Stimulated activated naive B cell treated with anti-CD40 and anti-IgM and Interleukin-4, amounts not matched to agents 10 μg/mL and 1 μg/mL and 100 μg/mL, for 72 hours (primary cell): ENCODE measurements at places on chromosomes 2 and 18.

GRCh38 chr2:19362094-19362754, 3.8 kb upstream of the OSR1 start:
- H3K27ac ChIP-seq = peak overlapping the region; percentile 71
- no peak for DNase-seq
- peaks cover 44% of the 10 kb centered on the region for H3K27me3 ChIP-seq
- H3K4me1 ChIP-seq = peaks cover 53% of the 10 kb centered on the region
- no peaks in the 10 kb centered on the region for H3K36me3 ChIP-seq

GRCh38 chr18:79395761-79396404, at the start of gene NFATC1:
NFATC1 (plus strand) TSS chr18:79395930; CDS start chr18:79396225, 295 bp downstream.
- peaks cover 12% of the 10 kb centered on the region for H3K36me3 ChIP-seq
- peak within 1 kb of the TSS; percentile 96 for H3K27ac ChIP-seq
- H3K4me3 ChIP-seq = peak within 1 kb of the TSS; percentile 95
- H3K27me3 ChIP-seq = no peaks in the 10 kb centered on the region
- peak; percentile 81 for DNase-seq
- peaks cover 51% of the 10 kb centered on the region for H3K4me1 ChIP-seq

- DNase-seq = no peak
- no peaks in the 10 kb centered on the region for H3K36me3 ChIP-seq
- H3K4me3 ChIP-seq = no peak overlapping the region
- no peaks in the 10 kb centered on the region for H3K4me1 ChIP-seq
Measured at GRCh38 chr2:131572175-131572574, 44.5 kb downstream of the CCDC74A start.

GRCh38 chr2:182504903-182505302, 78.1 kb upstream of the PDE1A start:
- no peaks in the 10 kb centered on the region for H3K4me1 ChIP-seq
- H3K4me3 ChIP-seq = no peak overlapping the region
- H3K36me3 ChIP-seq = no peaks in the 10 kb centered on the region
- H3K27ac ChIP-seq = no peak overlapping the region

DNA sequence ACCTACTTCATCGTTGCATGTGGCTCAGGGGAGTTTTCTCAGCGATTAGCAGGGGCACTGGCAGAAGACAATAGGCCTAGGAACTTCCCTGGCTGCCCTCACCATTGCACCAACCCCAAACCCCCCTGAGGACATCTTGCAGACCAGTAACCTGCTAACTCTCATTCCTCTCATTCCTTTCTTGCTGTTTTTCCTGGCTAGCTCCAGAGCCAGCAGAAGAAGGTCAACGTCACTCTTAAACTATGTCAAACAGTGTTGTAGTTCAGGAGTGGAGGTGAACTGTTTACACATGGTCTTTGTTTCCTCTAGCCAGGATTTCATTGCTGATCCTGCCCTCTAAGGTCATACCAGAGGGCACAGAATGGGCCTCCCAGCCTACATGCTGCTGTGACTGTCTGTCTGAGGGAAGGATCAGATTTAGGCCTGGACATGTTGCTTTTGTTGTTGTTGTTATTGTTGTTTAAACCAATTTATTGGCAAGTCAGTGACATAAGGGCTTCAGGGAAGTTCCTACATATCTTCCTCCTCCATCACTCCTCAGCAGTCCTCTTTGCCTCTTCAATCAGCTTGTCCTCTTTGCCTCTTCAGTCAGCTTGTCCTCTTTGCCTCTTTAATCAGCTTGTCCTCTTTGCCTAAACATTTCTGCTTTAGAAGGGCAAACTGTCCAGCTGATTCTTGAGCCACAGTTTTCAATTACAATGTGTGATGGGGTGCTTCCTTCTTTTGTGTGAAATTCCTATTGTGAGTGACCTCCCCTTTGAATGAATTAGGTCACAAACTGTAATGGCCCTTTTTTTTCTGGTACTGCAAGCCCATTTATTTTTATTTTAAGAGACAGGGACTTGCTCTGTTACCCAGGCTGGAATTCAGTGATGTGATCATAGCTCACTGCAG, 471.9 kb upstream of the TNP1 start:
- no peak for DNase-seq
- peaks cover 38% of the 10 kb centered on the region for H3K27me3 ChIP-seq
- no peaks in the 10 kb centered on the region for H3K4me1 ChIP-seq
- H3K36me3 ChIP-seq = no peaks in the 10 kb centered on the region
- no peak overlapping the region for H3K27ac ChIP-seq

GRCh38 chr18:79588636-79589481, 90.7 kb upstream of the CTDP1 start:
- peaks cover 12% of the 10 kb centered on the region for H3K27me3 ChIP-seq
- no peak overlapping the region for H3K27ac ChIP-seq
- H3K4me1 ChIP-seq = peaks cover 6% of the 10 kb centered on the region
- DNase-seq = no peak
- no peak overlapping the region for H3K4me3 ChIP-seq

DNA sequence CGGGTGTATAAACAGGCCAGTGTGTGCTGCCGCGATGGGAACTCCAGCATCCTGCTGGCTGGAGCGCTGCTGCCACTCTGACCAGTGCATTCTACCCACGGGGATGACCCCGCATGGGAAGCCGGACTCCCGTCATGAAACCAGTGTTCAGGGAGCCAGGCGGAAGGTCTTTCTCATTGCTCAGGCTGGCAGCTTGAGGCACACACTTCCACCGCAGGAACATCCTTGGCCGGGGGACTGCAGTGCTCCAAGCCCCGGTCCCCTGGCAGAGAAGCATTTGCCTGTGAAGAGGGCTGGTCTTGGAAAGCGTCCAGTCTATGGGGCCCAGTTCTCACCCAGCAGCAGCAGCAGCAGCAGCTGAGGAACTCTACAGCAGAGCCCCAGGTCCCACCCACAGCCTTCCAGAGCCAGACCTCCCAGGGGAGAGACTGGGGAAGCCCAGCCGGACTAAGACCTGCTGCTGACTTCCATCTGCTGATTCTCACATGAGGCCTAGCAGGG, 235.9 kb downstream of the KLHL29 start:
- H3K4me3 ChIP-seq = no peak overlapping the region
- H3K36me3 ChIP-seq = no peaks in the 10 kb centered on the region
- peaks cover 18% of the 10 kb centered on the region for H3K27me3 ChIP-seq
- H3K4me1 ChIP-seq = no peaks in the 10 kb centered on the region

- H3K4me1 ChIP-seq = no peaks in the 10 kb centered on the region
- H3K27me3 ChIP-seq = no peaks in the 10 kb centered on the region
- no peaks in the 10 kb centered on the region for H3K36me3 ChIP-seq
- DNase-seq = no peak
Measured at GRCh38 chr2:18701981-18702380, 112.6 kb upstream of the NT5C1B start.

- H3K27me3 ChIP-seq = peaks cover 65% of the 10 kb centered on the region
- H3K27ac ChIP-seq = no peak overlapping the region
- no peaks in the 10 kb centered on the region for H3K36me3 ChIP-seq
- peaks cover 25% of the 10 kb centered on the region for H3K4me1 ChIP-seq
- no peak overlapping the region for H3K4me3 ChIP-seq
Measured at GRCh38 chr2:120344214-120344975, 1.5 kb upstream of the INHBB start.

DNA sequence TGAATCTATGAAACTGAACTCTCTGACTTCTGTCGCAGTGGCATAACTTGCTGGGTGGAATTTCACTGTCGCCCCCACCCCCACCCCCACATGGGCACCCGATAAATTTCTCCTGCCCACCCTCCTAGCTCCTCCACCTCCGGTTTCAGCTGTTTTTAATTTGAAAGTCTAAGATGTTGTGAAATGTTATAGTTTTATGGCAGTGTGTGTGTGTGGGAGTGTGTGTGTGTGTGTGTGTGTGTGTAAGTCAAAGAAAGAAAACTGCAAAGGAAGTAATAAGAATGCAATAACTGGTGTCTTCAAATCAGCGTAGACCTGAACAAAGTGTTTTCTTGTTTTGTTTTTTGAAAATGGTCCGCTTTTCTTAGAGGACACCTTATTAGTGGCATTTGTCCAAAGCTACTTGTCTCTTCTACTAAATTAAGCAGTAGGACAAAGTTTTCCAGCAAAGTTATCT, 388 bp downstream of the DTNA start:
- no peaks in the 10 kb centered on the region for H3K36me3 ChIP-seq
- no peak overlapping the region for H3K27ac ChIP-seq
- no peaks in the 10 kb centered on the region for H3K4me1 ChIP-seq
- no peaks in the 10 kb centered on the region for H3K27me3 ChIP-seq

DNA sequence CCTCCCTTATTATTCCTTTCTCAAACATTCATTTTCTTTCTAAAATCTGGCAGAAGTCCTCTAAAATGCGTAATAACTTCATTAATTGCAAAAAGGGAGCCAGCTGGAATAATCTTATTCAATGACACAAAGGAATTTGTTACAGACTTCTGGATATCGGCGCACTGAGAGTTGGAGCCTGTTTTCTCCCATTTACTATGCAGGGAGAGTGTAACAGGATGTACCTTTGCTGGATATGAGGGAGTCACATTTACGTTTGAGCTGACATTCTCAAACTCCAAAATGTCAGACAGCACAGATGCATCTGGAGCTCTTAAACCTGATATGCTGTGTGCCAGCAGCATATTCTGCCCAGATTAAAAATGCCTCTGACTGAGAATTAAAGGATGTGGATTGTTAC, 275.3 kb downstream of the TMX3 start:
- H3K27me3 ChIP-seq = no peaks in the 10 kb centered on the region
- no peak overlapping the region for H3K27ac ChIP-seq
- H3K4me3 ChIP-seq = no peak overlapping the region

GRCh38 chr2:202035941-202036372, 2.3 kb downstream of the FZD7 start:
- no peak overlapping the region for H3K27ac ChIP-seq
- peaks cover 44% of the 10 kb centered on the region for H3K27me3 ChIP-seq
- no peak for DNase-seq
- H3K4me1 ChIP-seq = peaks cover 14% of the 10 kb centered on the region
- H3K4me3 ChIP-seq = no peak overlapping the region

GRCh38 chr18:55665506-55665905, 77.5 kb upstream of the TCF4 start:
- no peaks in the 10 kb centered on the region for H3K4me1 ChIP-seq
- peaks cover 1% of the 10 kb centered on the region for H3K27me3 ChIP-seq
- no peaks in the 10 kb centered on the region for H3K36me3 ChIP-seq
- no peak overlapping the region for H3K27ac ChIP-seq
- H3K4me3 ChIP-seq = no peak overlapping the region

DNA sequence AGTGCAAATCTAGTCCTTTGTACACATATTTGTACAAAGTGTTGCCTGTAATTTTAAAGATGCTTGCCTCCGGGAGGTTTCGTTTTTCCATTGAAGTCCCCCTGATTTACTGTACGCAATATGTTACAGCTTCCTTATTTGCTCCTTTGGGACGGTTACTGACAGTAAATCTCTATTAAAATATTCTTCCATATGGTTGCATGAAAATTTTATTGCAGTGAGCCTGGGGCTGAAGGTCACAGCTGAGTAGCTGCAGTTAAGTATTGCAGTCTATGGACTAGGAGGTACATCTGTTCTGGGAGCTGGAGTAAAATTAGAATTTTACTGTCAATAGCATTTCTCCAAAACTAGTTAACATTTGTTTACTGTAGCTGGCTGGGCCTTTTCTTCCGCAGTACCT, 119.2 kb downstream of the ETAA1 start:
- H3K27ac ChIP-seq = no peak overlapping the region
- no peak for DNase-seq
- H3K36me3 ChIP-seq = no peaks in the 10 kb centered on the region

DNA sequence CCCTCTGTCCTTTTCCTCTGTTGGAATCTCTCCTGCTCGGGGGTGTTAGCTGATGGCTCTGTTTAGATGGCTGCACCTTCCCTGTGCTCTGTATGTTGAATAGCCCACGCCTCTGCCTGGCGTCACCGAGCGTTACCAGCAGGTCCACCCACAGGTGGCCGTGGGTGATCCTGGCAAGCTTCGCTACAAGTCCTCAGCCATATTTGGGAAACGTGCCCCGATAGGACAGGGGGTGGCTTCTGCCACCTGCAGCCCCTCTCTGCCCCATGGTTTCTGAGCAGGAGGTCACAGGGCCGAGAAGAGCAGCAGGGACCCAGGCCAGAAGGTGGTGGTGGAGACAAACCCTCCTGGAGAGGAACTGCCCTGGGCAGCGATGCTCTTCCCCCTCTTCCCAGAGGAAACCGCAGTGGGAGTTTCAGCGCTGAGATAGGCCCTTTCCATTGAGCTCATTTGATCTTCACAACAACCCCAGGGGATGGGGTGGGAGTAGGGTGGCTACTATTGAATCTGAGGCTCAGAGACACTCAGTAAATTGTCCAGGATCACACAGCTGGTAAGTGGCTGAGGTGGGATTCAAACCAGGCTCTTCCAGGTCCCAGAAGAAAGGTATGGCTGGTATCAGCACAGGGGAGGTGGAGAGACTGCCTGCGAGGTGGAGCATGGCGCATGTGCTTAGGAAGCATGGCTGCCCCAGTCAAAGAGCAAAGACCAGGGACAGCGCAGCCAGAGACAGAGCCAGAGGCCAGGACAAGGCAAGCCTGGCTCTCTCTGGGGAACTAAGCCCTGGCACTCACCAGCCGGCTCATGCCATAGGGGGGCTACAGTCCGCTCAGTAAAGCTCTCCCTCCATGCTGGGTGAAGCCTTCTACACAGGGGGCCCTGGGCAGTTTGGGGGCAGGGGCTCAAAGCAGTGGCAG, 15.0 kb downstream of the NGEF start:
- H3K4me1 ChIP-seq = no peaks in the 10 kb centered on the region
- H3K36me3 ChIP-seq = peaks cover 1% of the 10 kb centered on the region
- DNase-seq = no peak

DNA sequence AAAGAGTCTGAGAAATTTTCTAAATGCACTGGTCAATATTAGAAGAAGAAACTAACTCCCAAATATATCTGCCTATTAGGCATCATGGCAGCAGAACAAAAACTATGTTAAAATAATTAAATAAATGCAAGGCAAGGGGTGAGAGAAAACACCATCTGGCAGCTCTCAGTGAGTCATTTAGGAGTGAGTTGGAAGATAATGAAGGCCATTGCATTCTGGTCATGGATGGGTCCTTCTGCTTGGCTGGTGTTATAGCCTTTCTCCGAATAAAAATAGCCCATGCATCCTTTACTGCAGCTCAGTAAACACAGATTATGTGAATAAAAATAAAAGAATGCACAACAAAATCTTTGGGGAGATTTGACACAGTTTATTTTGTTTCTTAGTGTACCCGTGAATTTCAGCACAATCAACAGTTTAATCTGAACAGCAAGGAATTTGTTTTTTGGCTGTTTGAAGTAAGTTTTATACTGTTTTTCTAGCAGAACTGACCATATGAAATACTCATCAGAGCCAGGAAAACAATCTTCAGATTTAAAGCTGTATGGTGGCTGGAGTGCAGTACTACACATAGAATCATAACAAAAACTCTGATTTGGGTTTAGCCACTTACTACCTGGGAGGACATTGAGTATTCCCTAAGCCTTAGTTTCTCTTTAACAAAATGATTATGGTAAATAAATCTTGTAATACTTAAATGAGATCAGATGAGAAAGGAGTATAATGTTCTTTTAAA, 225.1 kb upstream of the ITGA4 start:
- peaks cover 7% of the 10 kb centered on the region for H3K4me1 ChIP-seq
- no peaks in the 10 kb centered on the region for H3K36me3 ChIP-seq
- no peaks in the 10 kb centered on the region for H3K27me3 ChIP-seq
- no peak overlapping the region for H3K4me3 ChIP-seq

GRCh38 chr18:73841661-73842060, 306.0 kb downstream of the FBXO15 start:
- no peak for DNase-seq
- peaks cover 5% of the 10 kb centered on the region for H3K4me1 ChIP-seq
- H3K27ac ChIP-seq = no peak overlapping the region
- peaks cover 4% of the 10 kb centered on the region for H3K27me3 ChIP-seq

- H3K4me3 ChIP-seq = no peak overlapping the region
- no peak for DNase-seq
Measured at GRCh38 chr2:207311316-207312005, 145.7 kb upstream of the KLF7 start.
